Psoas muscle (tissue), 8 donors: ENCODE measurements at places on chromosomes 13 and 19. TPM values are rescaled to one million over a fixed set of nuclear protein-coding genes. Genes with fewer than 3 reads are reported as not detected.

GRCh38 chr13:29664591-29664990 lies 69.1 kb upstream of the SLC7A1 start:
- H3K27me3 ChIP-seq = no peaks in the 10 kb centered on the region
- no peak overlapping the region for H3K27ac ChIP-seq
- no peak overlapping the region for H3K4me3 ChIP-seq
- H3K36me3 ChIP-seq = no peaks in the 10 kb centered on the region
- H3K4me1 ChIP-seq = no peaks in the 10 kb centered on the region

GRCh38 chr13:110555601-110556223 lies 5.8 kb downstream of the RAB20 start:
- no peaks in the 10 kb centered on the region for H3K36me3 ChIP-seq
- DNase-seq = no peak
- no peak overlapping the region for H3K4me3 ChIP-seq

- no peak overlapping the region for H3K4me3 ChIP-seq
- no peak for DNase-seq
- no peak overlapping the region for H3K27ac ChIP-seq
- peaks cover 6% of the 10 kb centered on the region for H3K36me3 ChIP-seq
Measured at GRCh38 chr13:41697578-41697977, 240.2 kb downstream of the RGCC start.

DNA sequence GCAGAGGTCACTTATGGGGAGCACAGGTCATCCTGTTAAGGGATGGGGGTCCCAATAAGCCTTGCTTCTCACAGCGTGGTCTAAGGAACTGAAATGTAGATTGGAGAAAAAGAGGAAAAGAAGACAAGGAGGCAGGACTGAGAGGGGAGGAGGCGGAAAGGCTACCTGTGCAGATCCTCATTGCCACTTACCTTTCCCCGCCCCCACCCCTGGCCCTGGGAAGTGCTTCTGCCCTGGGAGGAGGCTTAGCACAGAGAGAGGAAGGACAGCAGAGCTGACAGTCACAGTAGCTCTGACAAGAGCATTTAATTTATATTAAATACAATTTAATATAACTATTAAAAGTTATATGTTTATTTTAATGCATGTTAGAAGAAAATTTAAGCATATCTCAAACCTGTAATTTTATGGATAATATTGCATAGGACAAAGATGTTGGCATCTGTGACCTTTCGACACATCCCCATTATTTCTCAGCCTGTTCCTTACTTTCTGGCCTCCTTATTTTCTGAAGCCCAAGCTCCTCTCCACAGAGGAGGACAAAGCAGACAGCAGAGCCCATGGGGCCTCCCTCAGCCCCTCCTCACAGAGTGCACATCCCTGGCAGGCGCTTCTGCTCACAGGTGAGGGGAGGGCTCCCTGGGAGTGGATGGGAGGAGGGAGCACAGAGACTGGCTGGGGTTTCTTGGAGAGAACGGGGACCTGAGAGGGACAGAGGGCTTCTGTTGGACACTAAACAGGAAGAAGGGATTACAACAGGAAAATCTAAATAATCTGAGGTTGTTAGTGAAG lies 23.4 kb downstream of the CEACAM21 start:
- H3K36me3 ChIP-seq = no peaks in the 10 kb centered on the region
- H3K4me3 ChIP-seq = no peak overlapping the region
- no peak for DNase-seq
- H3K4me1 ChIP-seq = no peaks in the 10 kb centered on the region
- H3K27ac ChIP-seq = no peak overlapping the region
- H3K27me3 ChIP-seq = no peaks in the 10 kb centered on the region

- H3K4me1 ChIP-seq = peaks cover 3% of the 10 kb centered on the region
- H3K27ac ChIP-seq = peak within 1 kb of the TSS; percentile 76
- H3K36me3 ChIP-seq = peaks cover 53% of the 10 kb centered on the region
- peak; percentile 91 for DNase-seq
Measured at GRCh38 chr19:10315335-10316214, at the start of gene FDX2. Gene FDX2, minus strand, starts transcription at chr19:10316015. Its CDS starts 19 bp downstream, at chr19:10315996.

DNA sequence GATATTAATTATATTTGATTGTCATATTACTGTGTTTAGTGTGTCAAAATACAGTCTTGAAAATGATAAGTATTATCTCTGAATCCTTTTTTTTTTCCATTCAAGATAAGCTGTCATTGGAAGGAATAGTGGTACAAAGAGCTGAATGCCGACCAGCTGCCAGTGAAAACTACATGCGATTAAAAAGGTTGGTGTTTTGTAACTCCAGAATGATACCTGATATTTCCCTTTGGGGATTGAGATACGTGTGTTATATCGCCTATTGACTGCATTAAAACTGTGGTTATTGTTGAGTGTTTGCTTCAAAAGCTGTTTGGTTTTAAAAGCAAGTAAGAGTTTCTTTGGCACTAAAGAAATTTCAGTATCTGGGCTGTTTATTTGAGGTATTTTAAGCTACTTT lies 6.5 kb upstream of the KCTD4 start:
- H3K27me3 ChIP-seq = no peaks in the 10 kb centered on the region
- peak overlapping the region; percentile 77 for H3K27ac ChIP-seq
- peaks cover 6% of the 10 kb centered on the region for H3K36me3 ChIP-seq
- H3K4me1 ChIP-seq = peaks cover 9% of the 10 kb centered on the region
- H3K4me3 ChIP-seq = peak overlapping the region; percentile 44

- H3K36me3 ChIP-seq = peaks cover 13% of the 10 kb centered on the region
- no peaks in the 10 kb centered on the region for H3K27me3 ChIP-seq
- H3K4me1 ChIP-seq = no peaks in the 10 kb centered on the region
- no peak overlapping the region for H3K27ac ChIP-seq
- DNase-seq = no peak
Measured at GRCh38 chr19:18266771-18267686, 7.2 kb downstream of the IQCN start.

GRCh38 chr13:32125221-32125689 lies 93.7 kb downstream of the FRY start:
- H3K4me3 ChIP-seq = no peak overlapping the region
- H3K4me1 ChIP-seq = peaks cover 23% of the 10 kb centered on the region
- peak overlapping the region; percentile 47 for H3K27ac ChIP-seq

- H3K27ac ChIP-seq = no peak overlapping the region
- no peak overlapping the region for H3K4me3 ChIP-seq
Measured at GRCh38 chr13:98769736-98770135, 17.3 kb upstream of the SLC15A1 start.

DNA sequence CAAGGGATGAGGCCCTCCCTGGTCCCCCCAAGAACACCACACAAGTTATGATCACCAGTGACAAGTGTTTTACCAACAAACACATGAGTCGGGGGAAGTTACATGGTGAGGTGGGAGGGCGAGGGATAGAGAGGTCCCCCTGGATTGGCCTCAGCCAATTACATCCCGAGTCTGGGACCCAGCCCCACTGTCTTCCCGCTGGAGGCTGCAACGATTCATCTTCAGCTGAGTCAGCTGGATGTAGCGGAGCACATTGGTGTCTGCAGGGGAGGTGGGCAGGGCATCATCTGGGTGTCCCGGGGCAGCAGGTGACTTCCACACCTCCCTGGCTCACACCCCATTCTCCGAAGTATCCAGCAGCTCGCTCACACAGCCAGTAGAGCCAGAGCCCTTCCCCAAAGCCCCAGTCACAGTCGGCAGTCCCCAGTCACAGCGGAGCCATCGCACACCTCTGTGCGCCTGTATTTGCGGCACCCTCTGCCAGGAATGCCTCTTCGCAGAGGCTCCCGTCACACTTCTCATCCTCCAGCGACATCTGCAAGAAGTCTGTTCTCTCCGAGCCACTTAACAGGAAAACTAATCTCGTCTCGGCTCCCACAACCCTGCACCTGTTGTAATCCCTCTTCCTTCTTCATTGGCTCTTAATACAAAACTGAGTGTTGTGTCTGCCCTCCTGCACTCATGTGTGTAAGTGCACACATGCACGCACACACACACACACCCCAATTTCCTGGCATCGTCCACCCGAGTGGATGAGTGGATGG lies 2.0 kb downstream of the TTC9B start:
- H3K4me1 ChIP-seq = peaks cover 9% of the 10 kb centered on the region
- peaks cover 17% of the 10 kb centered on the region for H3K36me3 ChIP-seq
- peaks cover 42% of the 10 kb centered on the region for H3K27me3 ChIP-seq
- no peak overlapping the region for H3K4me3 ChIP-seq

Gene COL4A1
- 127 TPM for total RNA-seq

DNA sequence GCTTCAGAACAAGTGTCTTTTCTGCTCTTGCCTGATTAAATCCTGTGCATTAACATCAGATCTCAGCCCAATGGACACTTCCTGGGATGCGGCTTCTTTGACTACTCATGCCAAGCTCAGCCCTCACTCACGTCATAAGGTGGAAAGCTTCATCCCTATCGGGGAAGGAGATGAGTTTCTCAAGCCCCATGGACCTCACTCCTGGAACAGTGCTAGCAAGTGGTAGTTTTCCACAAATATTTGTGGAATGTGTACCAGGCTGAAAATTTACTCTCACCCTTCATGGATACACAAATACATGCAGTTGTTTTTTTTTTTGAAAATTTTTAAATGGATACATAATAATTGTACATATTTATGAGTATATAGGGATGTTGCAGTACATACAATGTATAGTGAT lies 34.6 kb upstream of the FARP1 start:
- no peak overlapping the region for H3K4me3 ChIP-seq
- no peaks in the 10 kb centered on the region for H3K4me1 ChIP-seq
- H3K27me3 ChIP-seq = no peaks in the 10 kb centered on the region
- DNase-seq = no peak

GRCh38 chr19:2624537-2625091 lies 77.9 kb downstream of the GNG7 start:
- peaks cover 20% of the 10 kb centered on the region for H3K4me1 ChIP-seq
- peak overlapping the region; percentile 32 for H3K27ac ChIP-seq
- H3K4me3 ChIP-seq = no peak overlapping the region
- no peaks in the 10 kb centered on the region for H3K36me3 ChIP-seq
- peak; percentile 87 for DNase-seq

DNA sequence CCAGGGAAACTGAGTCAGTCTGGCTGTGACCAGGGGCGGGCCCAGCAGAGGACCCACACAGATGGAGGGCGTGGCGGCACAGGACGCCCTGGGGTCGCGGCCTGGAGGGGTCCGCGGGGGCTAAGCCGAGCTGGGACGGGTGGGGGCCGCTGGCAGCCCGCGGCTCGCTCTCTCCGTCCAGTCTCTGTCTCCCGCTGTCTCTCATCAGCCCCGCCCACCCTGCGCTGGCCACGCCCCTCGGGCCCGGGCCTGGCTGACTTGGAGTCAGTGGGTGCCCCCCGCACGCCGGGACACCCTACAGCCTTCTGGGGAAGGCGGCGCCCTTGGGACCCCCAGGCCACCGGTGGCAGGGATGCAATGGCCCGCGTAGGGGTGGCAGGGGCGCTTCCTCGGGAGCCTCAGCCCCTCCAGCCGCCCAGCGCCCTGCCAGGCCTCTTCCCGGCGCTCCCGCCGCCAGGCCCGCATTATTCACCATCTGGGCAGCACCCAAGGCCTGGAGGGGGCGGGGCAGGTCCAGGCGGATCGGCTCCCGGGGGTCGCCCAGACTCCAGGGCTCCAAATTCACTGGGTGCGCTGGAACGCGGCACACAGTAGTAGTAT lies at the start of gene TBXA2R:
Gene TBXA2R, minus strand, starts transcription at position 186 of the 600 bp plus-strand sequence. CDS start 6,241 bp downstream, outside the sequence.
- peaks cover 5% of the 10 kb centered on the region for H3K4me1 ChIP-seq
- H3K36me3 ChIP-seq = no peaks in the 10 kb centered on the region
- H3K27ac ChIP-seq = peak within 1 kb of the TSS; percentile 54
- no peaks in the 10 kb centered on the region for H3K27me3 ChIP-seq
- peak; percentile 84 for DNase-seq

Gene ZFP30
- total RNA-seq = 5.4 TPM

GRCh38 chr19:49592486-49593232 lies 1.7 kb downstream of the PRR12 start:
- H3K4me3 ChIP-seq = peak overlapping the region; percentile 78
- peaks cover 38% of the 10 kb centered on the region for H3K36me3 ChIP-seq
- DNase-seq = no peak
- H3K4me1 ChIP-seq = peaks cover 16% of the 10 kb centered on the region

GRCh38 chr13:61107989-61108388 lies 307.7 kb downstream of the PCDH20 start:
- DNase-seq = no peak
- no peaks in the 10 kb centered on the region for H3K36me3 ChIP-seq
- no peak overlapping the region for H3K4me3 ChIP-seq
- no peak overlapping the region for H3K27ac ChIP-seq
- H3K4me1 ChIP-seq = no peaks in the 10 kb centered on the region
- no peaks in the 10 kb centered on the region for H3K27me3 ChIP-seq

Gene PROZ
- total RNA-seq = not detected

Gene OR7G3
- total RNA-seq = not detected

DNA sequence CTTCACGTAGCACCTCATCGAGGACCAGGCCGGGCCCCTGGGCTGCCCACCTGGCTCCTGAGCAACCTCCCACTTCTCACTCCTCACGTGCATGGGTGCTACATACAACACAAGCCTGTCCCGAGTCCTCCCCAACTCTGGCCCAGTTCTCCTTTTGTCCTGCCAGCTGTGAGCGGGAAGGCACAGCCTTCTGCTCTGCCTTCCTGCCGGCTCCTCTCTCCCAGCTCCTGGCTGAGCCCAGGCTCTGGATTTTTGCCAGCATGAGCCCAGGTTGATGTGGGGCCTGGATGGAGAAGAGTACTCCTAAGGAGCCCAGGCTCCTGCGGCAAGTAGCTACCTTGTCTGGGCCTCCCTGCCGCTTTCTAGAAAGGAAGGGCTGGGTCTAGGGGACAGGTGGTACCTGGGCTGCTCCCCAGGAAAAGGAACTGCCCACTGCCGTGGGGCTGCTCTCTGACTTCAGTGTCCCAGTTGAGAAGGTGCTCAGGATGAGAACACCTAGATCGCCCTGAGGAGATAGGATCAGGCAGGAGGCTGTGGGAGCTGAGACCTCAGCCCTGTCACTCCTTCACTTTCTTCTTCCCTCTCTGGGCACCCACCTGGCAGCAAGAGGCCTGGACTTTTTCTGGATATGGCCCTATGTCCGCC lies 23.6 kb downstream of the LYL1 start:
- H3K27me3 ChIP-seq = no peaks in the 10 kb centered on the region
- H3K27ac ChIP-seq = peak overlapping the region; percentile 71
- DNase-seq = no peak
- H3K4me1 ChIP-seq = peaks cover 58% of the 10 kb centered on the region
- no peak overlapping the region for H3K4me3 ChIP-seq

DNA sequence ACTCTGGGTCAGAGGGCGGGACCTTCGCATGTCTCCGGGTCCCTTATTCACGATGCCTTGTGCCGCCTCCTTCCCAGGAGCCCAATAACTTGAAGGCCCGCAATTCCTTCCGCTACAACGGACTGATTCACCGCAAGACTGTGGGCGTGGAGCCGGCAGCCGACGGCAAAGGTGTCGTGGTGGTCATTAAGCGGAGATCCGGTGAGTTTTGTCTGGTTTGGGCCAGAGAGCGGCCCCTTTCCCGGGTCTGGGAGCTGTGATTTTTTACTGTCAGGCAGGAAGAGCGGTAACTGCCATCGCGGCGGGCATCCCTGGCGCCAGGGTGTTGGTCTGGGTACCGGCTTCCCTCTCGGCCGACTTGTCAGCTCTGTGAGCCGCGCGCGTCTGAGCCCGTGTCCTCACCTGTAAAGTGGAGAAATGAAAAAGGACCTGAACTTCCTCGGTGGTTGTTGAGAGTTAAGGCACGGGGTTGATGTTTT lies 800 bp downstream of the RPL28 start:
- H3K27me3 ChIP-seq = no peaks in the 10 kb centered on the region
- H3K4me1 ChIP-seq = peaks cover 32% of the 10 kb centered on the region
- no peak for DNase-seq
- H3K4me3 ChIP-seq = peak overlapping the region; percentile 81
